Activated CD4-positive, alpha-beta T cell treated with anti-CD3 and anti-CD28 coated beads, Interleukin-2, amount 50 U/mL, for 24 hours (primary cell): ENCODE measurements at places on chromosomes 6 and 20.

DNA sequence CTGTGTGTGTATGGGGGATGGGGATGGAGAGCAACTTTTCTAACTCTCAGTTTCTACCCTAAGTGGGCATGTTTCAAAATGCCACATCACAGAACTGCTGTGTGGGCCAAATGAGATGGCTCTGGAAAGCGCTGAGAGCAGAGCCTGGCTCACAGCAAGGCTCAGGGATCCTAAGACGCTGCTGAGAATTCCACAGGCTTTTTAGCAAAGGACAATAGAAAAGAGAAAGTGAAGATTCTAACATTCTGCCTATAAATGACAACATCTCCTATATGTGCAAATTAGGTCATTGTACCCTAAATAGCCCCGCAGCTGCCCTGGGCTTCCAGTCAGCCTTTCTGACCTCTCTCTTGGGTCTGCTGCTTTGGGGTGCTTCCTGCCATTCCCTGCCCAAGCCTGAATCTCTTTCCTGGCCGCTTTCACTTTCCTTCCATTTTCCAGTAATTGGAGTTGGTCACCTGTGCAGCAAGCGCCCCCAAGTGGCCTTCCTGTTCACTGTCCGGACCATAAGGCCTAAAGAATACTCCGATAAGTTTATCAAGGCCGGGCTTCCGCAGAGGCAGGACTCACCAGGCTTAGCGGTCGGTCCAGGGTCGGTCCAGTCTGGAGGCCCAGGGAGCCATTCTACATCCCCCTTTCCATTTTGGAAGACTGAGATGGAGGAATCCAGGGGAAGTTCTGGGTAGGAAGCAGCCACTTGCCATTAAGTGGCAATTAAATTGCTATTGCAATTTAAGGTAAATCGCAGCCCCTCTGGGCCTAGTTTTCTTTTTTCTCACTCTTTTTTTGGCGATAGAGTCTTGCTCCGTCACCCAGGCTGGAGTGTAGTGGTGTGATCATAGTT lies 6.7 kb upstream of the DDR1 start:
- peak; percentile 43 for DNase-seq

DNA sequence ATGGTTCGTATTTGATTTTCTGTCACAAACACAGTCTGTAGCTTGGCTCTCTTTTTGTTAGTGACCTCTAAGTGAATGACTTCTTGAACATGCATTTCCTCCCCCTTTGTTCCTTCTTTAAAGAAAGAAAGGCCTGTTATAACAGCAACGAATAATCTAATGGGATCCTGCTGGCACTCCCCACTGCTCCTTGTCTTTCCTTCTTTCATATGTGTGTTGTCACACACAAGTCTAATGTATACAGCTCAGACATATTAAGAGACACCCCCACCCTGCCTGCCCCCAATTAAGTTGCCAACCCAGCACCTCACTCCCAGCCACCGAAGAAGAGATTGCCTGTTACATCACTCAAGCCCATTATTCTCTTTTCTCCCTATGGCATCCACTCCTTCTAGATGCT lies 4.9 kb upstream of the SAMD5 start:
- no peak for DNase-seq

DNA sequence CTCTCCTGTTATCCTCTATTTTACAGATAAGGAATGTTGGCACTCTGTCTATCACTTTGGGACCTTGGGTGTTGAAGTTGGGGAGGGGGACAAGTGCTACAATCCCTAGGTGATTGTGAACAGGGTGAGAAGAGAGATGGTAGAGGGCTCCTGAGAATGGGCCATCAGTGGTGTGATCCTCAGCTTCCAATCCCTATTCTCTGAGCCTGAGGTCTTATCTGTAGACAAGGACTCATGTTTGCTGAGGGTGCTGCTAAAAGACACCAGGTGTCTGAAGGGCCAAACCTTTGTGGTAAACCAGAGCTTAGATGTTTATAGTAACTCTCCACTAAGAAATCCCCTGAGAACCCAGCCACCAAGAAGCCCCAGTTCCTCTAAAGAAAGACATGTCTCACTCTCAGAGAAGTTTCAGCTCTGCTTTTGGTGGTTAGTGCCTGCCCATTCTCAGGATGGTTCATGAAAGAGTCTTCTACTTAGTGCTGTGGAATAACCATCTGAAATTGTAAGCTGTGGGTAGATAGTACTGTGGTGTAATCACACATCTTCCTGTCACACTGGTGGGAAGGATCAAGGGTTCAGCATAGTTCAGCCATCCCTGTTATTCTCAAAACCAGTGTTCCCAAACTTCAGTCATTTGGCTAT lies 58.2 kb upstream of the IL20RA start:
- no peak for DNase-seq

DNA sequence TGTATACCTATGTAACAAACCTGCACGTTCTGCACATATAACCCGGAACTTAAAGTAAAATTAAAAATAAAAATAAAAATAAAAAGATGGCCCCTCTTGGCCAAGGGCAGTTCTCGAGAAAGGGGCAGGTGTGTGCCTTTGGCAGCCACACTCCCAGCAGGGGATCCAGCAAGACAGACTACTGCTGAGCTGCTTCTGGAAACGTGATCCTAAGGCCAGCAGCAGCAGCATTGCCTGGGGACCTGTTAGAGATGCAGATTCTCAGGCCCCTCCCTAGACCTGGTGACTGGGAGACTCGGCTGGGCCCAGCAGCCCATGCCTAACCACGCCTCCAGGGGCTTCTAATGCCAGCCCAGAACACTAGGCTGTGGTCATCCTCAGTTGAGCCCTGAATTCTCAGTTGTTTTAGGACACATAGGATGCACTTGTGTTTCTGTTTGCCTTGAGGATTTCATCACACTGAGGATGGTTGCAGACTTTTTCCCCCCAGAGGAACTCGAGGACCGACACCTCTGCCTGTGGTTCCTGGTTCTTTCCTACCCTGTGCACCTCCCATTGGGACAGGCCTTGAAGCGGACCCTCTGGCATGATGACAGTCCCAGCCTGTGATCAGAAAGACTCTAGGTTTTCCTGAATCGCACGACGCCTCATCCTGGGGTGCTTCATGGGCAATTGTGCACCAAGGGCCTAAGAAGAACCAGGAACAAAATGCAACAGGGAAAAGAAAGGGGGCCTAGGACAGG lies 105.9 kb downstream of the TOX2 start:
- DNase-seq = no peak

DNA sequence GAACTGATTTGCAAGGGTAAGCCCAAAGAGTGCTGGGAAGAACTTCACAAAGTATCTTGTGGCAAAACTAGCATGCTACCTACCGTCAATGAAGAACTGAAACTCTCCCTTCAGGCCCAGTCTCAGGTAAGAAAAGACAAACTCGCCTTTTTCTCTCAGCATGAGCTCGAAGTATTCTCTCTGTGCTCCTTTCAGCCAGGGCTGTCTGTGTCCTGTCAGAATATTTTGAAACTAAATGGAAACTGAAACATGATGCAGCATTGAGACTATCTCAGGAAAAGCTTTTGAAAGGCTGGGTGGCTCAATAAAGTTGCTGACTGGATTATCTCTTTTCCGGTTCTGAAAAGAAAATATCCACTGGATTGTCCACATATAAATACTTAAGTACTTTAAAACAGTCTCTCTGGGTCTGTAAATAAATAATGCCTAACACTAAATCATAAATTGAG lies 696 bp downstream of the CALHM5 start:
- DNase-seq = no peak

DNA sequence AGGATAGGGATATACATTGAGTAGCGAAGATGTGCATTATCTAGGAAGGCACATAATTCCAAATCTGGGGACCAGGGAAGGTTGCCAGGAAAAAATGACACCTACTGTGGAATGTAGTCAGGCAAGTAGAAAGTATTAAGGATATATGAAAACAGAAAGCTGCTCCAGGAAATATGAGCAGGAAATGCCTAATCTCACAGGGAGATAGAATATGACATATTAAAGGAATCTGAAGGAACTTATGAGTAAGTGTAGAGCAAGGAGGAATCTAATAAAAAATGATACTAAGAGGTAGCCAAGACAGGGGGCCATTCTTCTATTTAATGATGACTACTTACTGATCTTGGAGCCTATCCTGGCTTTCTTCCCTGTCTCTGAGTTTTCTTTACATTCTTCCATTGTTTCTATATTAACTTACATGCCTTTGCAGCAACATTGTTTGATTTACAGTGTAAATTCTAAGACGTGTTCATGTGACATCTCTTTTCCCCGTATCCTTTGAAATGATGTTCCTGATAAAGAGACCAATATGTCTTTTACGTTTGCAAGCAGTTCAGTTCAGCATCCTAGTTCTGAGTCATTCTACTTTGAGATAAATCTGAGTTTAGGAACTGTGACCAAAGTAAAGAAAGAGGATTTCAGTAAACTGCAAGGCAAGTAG lies 58.6 kb downstream of the TINAG start:
- no peak for DNase-seq

DNA sequence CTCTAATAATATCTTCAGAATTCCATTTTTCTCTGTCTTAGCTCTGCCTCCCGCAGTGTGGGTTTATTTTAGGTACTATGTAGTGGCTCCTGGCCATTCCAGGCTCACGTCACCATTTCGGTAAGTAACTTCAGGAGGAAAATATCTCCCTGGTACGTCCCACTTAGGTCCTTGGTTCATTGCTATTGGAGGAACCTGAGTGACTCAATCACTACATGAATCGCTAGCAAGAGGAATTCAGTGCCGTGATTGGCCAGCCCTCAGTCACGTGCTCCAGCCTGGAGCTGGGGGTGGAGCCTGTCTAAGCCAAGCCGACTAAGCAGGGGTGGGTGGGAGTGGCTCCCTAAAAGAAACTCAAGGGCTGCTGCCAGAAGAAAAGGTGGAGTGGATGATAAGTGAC lies 67.3 kb upstream of the E2F3 start:
- DNase-seq = no peak
